ENCODE measurements at places on chromosomes 13 and 19. TPM values are rescaled to one million over a fixed set of nuclear protein-coding genes. Genes with fewer than 3 reads are reported as not detected.

DNA sequence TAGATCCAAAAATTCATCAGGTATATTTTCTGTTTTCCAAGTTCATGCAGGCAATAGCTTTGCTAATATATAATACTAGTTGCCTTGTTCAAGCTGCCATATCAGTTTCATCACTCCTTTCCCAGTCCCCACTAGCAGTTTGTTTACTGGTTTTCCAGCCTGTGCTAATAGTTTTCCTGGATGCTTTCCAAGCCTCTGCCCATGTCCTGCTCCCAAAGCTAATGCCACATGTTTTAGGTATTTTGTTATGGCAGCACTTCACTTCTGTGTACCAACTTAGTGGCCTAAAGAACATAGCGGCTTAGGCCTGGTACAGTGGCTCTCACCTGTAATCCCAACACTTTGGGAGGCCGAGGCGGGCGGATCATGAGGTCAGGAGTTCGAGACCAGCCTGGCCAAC is 28.1 kb upstream of the ZNF527 start:
- no peak for DNase-seq

DNA sequence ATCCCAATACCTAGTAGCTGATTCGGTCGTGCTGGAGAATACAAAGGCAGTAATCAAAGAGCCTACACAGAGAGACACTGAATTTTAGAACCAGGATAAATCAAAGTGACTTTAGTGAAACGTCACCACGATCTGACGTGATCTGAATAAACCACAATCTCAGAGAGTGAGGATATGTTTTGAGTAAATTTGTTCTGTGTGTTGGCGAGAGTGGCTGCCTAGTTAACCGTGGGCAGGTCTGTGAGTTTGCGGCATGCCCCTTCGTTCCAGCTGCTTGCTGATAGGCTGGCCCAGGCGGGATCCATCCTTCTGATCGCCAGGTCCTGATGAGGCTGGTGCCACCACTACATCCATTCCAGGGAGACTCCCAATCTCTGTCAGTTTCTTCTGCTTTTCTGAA is 40.4 kb downstream of the LRCH1 start:
- DNase-seq = no peak

GRCh38 chr13:71663431-71663830 is 203.6 kb downstream of the DACH1 start:
- no peak for DNase-seq

- DNase-seq = no peak
These were observed 60.7 kb upstream of the RFXAP start for GRCh38 chr13:36758345-36758744.

- no peak for DNase-seq
These were observed 719.4 kb downstream of the DIAPH3 start for GRCh38 chr13:59444210-59444857.

DNA sequence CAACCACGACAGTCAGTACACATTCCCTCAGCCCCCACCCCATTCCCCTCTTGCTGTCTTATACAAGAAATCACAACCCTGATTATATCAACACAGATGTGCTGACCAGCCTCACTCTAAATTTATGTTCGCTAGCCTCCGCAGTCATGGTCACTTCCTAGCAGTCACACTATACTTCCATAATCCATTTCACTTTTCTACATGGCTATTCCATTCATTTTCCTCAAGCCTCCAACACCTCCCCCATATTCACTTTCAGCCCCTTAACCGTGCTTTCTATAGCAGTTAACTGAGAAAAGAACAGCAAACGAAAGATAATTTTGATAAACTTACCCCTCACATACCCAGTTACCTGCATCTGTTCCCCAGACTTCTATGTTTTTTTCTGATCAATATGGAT is 8.4 kb downstream of the LSM14A start:
- no peak for DNase-seq

- DNase-seq = peak; percentile 37
These were observed 2.9 kb downstream of the LDLR start for GRCh38 chr19:11092181-11092538.

DNA sequence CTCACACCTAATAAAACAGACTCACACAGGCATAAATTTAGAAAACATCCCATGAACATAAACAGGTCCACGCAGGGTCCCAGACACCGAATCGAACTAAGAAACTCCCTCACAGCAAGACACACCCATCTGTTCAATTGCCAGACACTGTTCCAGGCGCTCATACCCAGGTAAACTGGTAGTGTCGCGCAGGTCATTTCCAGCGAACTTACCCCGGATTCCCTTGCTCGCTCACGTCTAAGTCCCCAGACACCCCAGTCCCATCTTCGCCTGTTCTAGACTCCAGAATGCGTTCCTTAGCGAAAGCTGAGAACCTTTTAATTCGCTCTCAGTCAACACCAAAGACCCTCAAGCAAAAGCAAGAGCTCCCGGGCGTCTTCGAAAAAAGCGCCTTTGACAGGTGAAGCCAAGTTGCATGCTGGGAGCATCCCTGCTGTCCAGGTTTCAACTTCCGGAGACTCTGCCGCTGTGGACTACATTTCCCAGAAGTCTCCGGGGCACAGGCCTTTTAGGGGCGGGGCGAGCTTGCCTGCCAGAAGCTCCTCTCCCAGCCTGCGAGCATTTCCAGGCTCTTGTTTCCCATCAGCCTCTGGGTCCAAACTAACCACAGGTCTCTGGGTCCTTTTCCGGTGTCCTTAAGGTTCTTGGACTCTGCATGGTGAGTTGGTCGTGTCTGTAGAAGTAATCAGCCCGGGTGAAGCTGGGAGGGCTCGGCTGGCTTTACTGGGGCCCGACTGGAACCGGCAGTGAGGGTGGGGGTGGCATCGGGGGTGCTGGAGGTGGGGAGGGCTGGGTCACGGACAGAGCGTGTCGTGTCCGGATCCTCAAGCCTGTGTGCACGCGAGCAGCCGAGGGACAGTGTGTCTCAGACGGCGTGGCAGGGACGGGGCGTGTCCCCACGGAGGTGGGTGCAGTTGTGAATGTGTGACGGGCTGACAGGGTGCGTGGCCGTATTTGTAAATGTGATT is at the start of gene ZNF283:
TSS of gene ZNF283 (plus strand) at position 535 of the 968 bp plus-strand sequence. CDS start 6,184 bp downstream, outside the sequence.
- DNase-seq = peak; percentile 84

- no peak for DNase-seq
These were observed 69.4 kb upstream of the KLF12 start for GRCh38 chr13:74203576-74203975.

DNA sequence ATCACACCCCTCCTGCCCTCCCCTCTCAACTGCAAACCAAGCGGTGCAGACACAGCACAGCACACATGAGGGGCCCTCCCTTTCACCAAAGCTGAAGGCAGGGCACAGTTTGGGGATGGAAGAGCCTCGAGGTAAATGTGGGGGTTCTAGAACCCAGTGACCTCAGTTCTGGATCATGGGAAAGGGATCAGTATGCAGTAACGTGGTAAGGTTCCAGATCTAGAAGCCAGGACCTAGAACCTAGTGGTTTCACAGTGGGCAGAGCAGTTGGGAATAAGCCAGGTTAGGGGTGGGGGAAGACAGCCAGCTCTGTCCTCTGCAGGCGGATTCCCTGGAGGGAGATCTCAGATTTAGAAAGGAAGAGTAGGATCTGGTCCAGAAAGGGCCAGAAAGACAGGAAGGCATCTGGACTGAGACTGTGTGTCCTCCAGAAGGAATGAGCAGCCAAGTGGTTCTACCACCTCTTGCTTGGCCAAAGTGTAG is 3.1 kb downstream of the FTL start:
- no peak for DNase-seq

GRCh38 chr13:56110751-56111150 is 1030.0 kb upstream of the PRR20A start:
- DNase-seq = no peak

DNA sequence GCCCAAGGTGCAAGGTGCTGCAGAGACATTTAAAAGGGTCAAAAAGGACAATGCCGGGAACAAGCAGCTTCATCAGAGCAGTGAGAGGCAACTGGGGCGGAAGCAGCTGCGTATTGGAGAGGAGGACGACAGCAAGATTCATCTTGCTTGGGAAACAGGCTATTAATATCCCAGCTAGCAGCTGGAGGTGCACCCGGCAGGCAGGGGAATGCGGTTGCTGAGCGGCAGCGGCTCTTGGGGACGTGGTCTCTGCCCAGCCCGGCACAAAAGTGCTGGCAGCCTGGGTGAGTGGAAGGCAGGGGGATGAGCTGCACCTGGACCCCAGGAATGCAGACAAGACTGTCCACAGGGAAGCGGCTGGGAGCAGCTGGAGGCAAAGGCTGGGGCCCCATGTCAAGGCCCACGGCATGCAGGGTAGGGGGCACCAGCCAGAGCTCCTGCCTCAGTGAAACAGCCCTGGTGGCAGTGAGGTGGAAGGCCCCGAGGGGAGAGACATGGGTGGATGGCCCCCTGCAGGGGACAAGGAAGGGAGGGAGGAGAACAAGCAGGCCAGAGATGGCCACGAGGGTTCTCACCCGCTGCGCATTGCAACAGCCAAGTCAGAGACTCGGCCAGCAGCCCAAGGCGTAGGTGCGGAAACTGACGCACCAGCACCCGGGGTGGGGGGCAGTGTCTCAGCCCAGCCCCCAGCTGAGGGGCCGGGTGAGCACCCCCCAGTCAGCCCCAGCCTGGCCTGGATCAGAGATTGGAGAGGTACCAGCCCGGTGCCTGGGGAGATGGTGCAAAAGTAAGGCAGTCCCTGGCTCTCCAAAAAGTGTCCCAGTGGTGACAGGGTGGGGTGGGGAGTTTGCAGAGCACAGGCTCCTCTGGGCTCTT is 34.4 kb downstream of the PEPD start:
- DNase-seq = no peak

- DNase-seq = no peak
These were observed 7.7 kb downstream of the EPS15L1 start for GRCh38 chr19:16463991-16464575.

DNA sequence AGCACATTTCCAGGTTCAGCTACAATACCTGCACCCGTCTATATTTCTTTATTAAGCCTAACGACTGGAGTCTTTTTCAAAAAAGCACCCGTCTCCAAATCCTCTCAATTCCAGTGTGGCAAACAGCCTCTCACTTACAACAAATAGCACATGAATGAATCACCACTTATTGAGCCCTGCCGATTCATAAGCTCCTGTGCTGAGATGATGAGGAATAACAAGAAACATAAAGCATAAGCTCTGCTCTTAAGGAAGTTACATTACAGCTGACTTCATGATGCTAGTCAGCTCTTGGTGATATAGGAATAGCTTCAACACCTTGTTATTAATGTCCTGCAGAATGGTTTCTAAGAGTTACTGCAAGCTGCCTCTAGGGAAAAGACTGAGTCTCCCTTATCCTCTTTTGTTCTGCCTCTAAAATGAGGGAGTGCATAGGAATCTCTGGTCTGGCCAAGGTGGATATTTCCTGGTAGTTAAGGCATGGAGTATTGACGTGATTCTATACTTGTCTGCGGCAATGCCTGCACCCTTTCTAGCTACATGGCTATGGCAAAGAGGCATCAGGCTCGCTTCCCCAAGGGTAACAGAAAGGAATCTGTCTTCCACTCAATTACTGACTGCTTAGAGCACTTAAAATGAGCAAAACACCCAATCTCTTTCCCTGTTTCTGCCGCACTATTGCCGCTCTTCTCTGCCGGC is 195.7 kb downstream of the KLF12 start:
- no peak for DNase-seq

DNA sequence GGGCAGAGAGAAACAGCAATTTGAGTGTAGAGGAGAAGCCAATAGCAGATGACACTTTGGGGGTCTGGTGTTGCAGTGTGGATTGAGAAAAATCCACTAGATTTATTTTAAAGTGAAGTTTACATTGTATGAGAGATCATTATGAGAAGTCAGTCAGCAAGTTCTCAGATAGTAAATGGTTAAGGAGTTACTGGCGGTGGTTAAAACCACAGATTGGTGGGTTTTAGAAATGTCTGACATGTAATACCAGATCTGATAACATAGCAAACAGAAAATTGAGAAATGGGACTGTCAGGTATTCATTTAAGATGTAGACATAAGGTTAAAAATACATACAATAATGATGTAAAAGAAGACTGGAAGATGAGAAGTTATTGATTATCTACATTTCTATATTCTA is 7.2 kb downstream of the ABHD13 start:
- no peak for DNase-seq

DNA sequence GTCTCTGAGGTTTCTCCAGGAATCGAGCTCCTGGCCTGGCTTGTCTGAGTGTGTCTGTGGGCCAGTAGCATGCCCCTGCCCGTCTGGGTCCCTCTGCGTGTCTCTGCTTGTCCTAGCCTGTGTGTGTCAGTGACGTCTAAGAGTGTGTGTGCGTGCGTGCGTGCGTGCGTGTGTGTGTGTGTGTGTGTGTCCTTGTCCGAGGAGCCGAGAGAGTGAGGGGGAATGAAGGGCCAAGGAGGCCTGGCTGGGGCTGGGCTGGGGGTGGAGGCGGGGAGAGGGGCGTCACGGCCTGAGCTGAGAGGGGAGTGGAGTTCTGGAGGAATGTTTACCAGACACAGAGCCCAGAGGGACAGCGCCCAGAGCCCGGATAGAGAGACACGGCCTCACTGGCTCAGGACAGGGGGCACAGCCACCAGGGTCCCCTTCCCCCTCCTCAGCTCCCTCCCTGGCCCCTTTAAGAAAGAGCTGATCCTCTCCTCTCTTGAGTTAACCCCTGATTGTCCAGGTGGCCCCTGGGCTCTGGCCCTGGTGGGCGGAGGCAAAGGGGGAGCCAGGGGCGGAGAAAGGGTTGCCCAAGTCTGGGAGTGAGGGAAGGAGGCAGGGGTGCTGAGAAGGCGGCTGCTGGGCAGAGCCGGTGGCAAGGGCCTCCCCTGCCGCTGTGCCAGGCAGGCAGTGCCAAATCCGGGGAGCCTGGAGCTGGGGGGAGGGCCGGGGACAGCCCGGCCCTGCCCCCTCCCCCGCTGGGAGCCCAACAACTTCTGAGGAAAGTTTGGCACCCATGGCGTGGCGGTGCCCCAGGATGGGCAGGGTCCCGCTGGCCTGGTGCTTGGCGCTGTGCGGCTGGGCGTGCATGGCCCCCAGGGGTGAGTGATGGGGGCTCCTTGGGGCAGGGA is at the start of gene AXL:
TSS of gene AXL (plus strand) at position 609 of the 893 bp plus-strand sequence. CDS start at position 779, 170 bp downstream.
- peak; percentile 48 for DNase-seq

- no peak for DNase-seq
These were observed 58.5 kb downstream of the TRPM4 start for GRCh38 chr19:49216071-49216470.

DNA sequence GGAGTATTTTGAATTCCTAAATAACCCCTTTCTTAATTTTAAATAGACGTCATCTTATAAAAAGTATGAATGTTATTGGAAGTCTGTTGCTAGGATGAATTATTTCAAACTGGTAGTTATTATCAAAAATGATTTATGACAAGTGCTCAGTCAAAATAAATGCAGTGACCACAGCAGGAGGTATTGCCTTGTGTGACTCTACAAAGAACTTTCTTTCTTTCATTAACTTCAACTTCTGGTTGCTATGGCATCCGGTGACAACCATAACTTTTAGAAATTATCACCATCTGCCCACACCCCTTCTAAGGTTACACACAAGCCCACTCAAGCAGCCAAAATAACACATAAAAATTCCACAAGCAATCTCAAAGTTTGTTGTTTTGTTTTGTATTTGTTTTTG is 189.9 kb downstream of the DACH1 start:
- no peak for DNase-seq

GRCh38 chr13:51674276-51674675 is 90.0 kb downstream of the WDFY2 start:
- DNase-seq = no peak

SOHLH2 gene
- total RNA-seq = 1.7 TPM

NOTCH3 gene
- 34.9 TPM for total RNA-seq

ZNF564 gene
- 23.6 TPM for total RNA-seq

MIA gene
- 7.9 TPM for total RNA-seq
